Activated CD4-positive, CD25-positive, alpha-beta regulatory T cell treated with anti-CD3 and anti-CD28 coated beads, Interleukin-2, amount 50 U/mL, for 24 hours (primary cell): ENCODE measurements at places on chromosomes 4 and X.

DNA sequence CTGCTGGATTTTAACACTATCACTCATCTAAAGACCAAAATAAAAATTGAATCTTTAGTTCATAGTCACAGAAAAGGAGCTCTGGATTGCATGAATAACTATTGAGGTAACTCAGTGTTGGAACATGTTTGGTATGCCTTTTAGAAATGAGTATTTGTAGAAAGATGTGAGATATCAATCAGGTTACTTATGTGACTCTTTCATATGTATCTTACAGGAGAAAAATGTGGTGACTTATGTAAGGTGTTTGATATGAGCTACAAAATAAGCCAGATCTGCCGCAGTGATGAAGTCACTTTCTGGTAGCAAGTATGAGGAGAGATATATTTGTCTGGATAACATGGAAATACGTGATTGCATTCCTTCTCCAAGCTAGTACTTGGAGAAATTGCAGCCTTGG lies 1653.3 kb upstream of the PCDH7 start:
- ATAC-seq, result no peak

GRCh38 chrX:6941041-6941440 lies 206.5 kb upstream of the STS start:
- no peak for ATAC-seq

DNA sequence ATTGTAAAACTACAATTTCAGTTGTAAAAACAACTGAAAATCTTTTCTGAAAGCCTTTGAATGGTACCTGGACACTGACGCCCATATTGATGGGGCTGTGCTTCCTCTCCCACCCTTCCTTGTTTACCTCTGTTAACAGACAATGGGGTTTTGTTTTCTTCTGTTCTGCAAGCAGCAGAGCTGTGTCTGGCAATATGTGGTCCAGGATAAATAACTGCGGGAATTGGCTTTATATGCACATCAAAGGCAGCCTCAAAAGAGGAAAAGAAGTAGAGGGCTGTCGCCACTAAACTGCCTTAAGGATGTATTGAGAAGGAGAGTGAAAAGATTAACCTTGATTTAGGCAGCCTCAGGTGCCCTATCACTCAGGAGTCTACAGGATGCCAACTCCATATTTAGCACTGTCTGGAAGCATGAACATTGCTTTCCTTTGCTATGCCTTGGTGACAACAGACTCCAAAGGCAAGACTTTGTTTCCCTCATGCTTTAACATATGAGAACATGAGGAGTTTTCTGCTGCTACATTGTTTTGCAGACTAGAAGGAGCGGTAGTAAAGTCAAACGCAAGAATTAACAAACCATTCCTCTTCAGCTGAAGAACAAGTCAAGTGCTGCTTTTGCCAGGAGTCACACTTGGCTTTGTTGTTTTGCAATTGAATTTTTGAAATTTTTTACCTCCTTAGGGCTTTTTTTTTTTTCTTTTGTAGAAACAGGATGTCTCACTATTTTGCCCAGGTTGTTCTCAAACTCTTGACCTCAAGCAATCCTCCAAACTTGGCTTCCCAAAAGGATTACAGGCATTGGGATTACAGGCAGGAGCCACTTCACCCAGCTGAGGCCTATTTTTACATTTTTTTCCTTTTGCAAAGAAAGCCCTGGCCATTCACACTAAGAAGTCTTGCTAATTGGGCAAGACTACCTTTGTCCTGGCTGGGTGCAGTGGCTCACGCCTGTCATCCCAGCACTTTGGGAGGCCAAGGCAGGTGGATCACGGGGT lies 3.0 kb downstream of the IL21 start:
- ATAC-seq, result no peak

GRCh38 chr4:74127745-74128144 lies 28.8 kb upstream of the CXCL2 start:
- ATAC-seq, result no peak

DNA sequence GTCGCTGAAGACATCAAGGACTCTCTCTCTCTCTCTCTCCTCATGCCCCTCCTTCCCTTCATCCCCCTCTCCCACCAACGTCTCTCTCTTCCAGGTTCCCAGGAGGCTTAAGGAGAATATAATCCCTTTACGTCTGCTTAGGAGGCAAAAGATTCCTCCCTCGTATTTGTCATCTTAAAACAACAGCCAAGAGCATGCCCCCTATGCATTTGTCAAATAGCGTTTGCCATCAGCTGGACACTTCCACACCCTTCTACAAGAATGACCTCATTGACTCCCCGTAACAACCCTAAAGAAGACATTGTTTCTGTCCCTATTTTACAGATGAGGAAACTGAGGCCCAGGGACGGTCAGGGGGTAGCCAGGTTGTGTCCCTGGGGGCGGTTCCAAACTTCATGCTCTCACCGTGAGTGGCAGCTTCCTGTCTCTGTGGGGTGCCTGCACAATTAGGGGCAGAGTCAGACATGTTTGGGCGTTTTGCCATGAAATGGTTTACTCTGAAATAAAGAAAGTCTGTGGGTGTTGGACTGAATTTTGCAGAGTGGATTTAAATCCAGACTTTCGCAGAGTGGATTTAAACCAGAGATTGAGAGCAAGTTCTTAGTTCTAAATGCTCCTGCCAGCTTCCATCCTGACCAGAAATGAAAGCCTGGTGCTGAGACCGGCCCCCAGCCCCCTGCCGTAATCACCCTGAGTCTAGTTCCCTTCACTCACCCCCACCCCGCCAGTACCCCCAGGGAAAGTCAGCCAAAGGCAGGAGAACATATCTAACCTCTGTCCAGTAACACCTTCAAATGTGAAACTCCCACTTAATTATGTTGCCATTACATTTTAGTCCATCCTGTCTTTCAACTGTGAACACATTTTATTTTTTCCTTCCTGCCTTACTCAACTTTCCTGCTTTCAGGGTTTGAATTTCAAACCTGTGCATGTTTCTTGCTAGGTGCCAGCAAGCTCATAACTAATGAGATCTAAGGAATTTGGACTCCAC lies 44.3 kb upstream of the TBL1X start:
- no peak for ATAC-seq

DNA sequence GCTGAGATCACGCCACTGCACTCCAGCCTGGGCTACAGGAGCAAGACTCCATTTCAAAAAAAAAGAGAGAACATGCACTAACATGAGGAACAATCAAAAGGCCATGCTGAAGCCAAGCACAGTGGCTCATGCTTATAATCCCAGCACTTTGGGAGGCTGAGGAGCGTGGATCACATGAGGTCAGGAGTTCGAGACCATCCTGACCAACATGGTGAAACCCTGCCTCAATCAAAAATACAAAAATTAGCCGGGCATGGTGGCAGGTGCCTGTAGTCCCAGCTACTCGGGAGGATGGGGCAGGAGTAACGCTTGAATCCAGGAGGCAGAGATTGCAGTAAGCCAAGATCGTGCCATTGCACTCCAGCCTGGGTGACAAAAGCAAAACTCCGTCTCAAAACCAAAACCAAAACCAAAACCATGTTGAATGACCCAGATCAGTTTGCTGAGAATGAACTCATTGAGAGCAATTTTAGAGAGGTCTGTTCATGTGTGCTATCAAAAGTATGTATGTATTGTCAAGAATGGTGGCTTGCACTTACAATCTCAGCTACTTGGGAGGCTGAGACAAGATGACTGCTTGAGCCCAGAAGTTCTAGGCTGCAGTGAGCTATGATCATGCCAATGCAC lies 44.8 kb downstream of the PDS5A start:
- peak; percentile 75 for ATAC-seq

GRCh38 chr4:121071640-121072223 lies 603 bp downstream of the NDNF start:
- no peak for ATAC-seq

DNA sequence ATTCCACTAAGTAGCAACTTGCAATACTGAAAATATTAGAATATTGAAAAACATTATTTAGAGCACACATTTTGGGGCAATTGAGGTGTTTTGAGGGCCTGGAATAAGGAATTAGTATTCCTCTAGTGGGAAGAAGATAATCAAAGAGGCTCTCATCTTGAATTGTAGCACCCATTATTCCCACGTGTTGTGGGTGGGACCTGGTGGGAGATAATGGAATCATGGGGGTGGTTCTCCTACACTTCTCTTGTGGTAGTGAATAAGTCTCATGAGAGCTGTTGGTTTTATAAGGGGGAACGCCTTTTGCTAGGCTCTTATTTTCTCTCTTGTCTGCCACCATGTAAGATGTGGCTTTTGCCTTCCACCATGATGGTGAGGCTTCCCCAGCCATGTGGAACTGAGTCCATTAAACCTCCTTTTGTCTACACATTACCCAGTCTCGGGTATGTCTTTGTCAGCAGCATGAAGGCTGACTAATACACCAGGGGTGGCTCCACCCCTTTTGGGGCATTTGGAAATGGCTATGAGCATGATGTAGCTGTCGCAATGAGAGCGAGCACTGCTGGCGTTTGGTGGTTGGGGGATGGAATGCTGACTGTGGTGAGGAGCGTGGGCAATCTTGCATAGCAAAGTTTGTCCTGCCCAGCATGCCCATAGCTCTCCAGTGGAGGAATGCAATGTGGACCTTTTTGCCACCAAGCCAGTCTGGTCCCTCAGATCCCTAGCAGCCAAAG lies 308.2 kb downstream of the FRMPD4 start:
- ATAC-seq, result no peak

DNA sequence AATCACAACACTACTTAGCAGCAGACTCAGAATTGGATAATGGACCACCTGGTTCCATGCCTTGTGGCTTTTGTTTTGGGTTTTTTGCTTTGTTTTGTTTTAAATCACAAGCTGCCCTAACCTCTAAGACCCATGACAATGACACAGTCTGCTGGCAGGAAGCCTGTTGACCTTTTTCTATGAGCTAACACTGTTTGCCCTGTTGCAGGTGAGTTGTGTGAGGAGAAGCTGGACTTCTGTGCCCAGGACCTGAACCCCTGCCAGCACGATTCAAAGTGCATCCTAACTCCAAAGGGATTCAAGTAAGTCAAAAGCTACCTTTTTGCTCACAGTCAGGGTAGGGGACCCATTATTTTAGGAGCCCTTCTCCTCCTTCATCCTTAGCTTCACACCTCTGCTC lies 110.8 kb upstream of the PACRGL start:
- no peak for ATAC-seq

DNA sequence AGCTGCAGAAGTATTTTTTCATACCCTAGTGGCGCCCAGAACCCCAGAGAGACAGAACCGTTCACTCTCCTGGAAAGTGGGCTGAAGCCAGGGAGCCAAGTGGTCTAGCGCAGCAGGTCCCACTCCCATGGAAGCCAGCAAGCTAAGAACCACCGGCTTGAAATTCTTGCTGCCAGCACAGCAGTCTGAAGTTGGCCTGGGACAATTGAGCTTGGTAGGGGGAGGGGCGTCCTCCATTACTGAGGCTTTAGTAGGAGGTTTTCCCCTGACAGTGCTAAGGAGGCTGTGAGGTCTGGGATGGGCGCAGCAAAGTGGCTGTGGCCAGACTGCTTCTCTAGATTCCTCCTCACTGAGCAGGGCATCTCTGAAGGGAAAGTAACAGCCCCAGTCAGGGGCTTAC lies 84.5 kb upstream of the ATXN3L start:
- no peak for ATAC-seq

GRCh38 chr4:162866565-162866964 lies 300.1 kb downstream of the NAF1 start:
- no peak for ATAC-seq

DNA sequence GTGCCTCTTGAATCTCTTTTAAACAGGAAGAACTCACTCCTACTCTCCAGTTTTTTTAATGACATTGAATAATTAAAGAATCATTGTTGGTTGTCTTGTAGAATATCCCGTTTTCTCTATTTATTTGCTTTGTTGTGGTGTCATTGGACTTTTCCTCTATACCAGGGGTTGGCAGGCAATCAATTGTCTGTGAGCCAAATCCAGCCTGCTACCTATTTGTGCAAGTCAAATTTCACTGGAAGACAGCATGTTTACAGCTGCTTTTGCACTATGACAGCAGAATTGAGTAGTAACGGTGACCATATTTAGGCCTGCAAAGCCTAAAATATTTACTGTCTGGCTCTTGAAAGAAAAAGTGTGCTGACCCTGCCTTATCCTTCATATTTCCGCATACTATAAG lies 34.8 kb downstream of the POLA1 start:
- no peak for ATAC-seq

GRCh38 chr4:1244081-1244977 lies 4.6 kb downstream of the CTBP1 start:
- no peak for ATAC-seq

DNA sequence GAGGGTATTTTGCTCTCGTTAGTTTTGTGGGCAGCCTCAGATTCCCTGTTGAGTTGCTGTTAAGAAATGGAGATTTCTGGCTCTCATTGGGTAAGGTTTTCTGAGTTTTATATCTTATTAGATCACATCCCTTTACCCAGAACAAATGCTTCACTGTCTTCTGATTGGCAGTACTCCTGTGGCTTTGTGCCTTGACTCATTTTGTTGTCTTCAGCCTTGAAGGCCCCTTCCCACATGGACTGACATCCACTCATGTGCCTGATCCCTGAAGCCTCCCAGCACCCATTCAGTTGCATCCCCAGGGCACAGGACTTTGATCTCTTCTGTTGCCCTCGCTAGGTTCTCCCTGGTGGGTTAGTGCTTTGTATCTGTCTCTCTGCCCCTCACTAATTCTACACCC lies 10.4 kb downstream of the MED28 start:
- ATAC-seq, result no peak

DNA sequence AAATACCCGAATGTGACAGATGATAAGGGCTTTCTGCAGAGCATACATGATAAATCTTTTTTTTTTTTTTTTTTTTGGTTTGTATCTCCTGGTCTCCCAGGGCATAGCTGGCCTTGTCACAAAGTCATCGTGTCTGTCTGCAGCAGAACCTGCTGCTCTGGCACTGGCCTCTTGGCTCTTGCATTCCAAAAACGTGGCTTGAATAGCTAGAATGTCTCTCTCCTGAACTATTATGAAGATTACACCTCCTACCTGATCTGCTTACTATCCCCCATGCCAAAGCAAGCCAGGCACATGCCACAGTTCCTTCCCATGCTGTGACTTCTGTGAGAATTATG lies 50.4 kb upstream of the SCRG1 start:
- ATAC-seq, result no peak

DNA sequence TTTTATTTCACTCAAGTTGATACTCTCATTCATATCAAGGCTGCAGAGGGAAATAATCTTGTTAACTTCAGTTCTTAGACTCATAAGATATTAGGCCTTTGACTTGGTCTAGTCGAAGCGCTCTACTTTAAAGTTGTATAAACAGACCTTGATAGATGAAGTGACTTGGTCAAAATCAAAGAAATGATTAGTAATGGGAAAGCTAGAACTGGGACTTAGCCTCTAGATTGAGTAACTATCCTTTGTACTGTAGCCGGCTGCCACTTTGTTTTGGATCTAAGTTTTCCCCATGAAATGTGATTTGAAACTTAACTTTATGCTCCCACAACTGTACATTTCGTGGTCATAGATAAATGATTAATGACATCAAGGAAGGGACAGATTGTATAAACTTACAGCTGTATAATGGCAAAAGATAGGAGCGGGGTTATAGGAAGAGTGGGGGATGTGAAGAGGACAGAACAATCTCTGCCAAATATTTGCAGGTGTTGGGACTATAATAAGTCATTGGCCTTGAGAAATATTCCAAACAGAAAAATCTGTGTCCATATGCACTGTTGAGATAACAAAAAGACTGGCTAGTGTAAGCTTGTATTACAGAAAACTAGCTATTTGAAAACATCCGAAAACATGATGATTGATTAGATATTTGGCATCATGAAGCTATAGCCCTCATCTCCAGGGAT lies 17.2 kb downstream of the MID2 start:
- no peak for ATAC-seq
